ENCODE measurements at places on chromosomes 16 and 17.

- H3K36me3 ChIP-seq, result no peaks in the 10 kb centered on the region
- no peaks in the 10 kb centered on the region for H3K27me3 ChIP-seq
- DNase-seq, result peak; percentile 41
- peaks cover 46% of the 10 kb centered on the region for H3K4me1 ChIP-seq
Measured at GRCh38 chr17:76707985-76708807, 2.6 kb downstream of the MXRA7 start.

GRCh38 chr16:73076324-73076810, 28.4 kb upstream of the ZFHX3 start:
- H3K36me3 ChIP-seq, result no peaks in the 10 kb centered on the region
- H3K4me3 ChIP-seq, result no peak overlapping the region
- 0 out of 3 replicates have a peak, but pooled peaks cover 8% of the 10 kb centered on the region for H3K27me3 ChIP-seq
- no peak overlapping the region for H3K27ac ChIP-seq
- no peak for DNase-seq
- H3K4me1 ChIP-seq, result peaks cover 8% of the 10 kb centered on the region

DNA sequence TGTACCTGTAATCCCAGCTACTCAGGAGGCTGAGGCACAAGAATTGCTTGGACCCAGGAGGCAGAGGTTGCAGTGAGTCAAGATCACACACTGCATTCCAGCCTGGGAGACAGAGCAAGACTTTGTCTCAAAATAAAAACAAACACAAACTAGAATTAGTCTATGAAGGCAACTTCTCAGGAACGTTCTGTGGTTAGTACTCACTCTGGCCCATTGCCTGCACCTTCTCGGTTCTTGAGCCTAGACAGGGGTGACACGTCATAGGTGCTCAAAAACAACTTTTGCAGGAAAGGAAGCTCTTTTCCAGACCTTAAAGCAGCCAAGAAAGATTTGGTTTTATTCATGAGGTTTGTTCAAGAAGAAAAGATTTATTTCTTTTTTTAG, 22.3 kb upstream of the CNOT1 start:
- H3K36me3 ChIP-seq, result no peaks in the 10 kb centered on the region
- no peak overlapping the region for H3K27ac ChIP-seq
- H3K4me3 ChIP-seq, result no peak overlapping the region
- no peak for DNase-seq
- H3K27me3 ChIP-seq, result no peaks in the 10 kb centered on the region
- peaks cover 69% of the 10 kb centered on the region for H3K4me1 ChIP-seq

- H3K36me3 ChIP-seq, result no peaks in the 10 kb centered on the region
- H3K27ac ChIP-seq, result no peak overlapping the region
Measured at GRCh38 chr16:27824786-27825185, 238.7 kb downstream of the GSG1L start.

DNA sequence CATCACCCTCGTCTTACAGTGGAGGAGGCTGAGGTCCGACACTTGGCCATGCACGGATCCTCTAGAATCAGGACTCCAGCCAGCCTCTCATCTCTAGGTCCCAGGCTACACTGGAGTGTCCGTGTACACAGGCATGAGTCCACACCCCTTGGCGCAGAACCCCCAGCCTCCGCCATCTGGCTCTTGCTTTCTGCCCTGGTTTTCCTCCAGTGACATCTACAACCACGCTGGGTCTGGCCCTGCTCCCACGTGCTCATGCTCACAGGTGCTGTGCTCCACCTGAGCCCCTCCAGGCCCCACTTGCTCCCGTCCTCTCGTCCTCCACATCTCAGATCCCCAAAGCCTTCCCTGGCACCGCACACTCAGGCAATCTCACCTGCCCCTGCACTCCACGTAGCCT, 260.8 kb downstream of the ENGASE start:
- peaks cover 86% of the 10 kb centered on the region for H3K27me3 ChIP-seq
- no peak overlapping the region for H3K4me3 ChIP-seq
- H3K27ac ChIP-seq, result no peak overlapping the region
- no peaks in the 10 kb centered on the region for H3K4me1 ChIP-seq
- no peak for DNase-seq
- H3K36me3 ChIP-seq, result no peaks in the 10 kb centered on the region

- H3K4me3 ChIP-seq, result no peak overlapping the region
- H3K36me3 ChIP-seq, result no peaks in the 10 kb centered on the region
- H3K27me3 ChIP-seq, result no peaks in the 10 kb centered on the region
- DNase-seq, result no peak
Measured at GRCh38 chr17:6948562-6948961, 47.3 kb upstream of the ALOX12 start.

DNA sequence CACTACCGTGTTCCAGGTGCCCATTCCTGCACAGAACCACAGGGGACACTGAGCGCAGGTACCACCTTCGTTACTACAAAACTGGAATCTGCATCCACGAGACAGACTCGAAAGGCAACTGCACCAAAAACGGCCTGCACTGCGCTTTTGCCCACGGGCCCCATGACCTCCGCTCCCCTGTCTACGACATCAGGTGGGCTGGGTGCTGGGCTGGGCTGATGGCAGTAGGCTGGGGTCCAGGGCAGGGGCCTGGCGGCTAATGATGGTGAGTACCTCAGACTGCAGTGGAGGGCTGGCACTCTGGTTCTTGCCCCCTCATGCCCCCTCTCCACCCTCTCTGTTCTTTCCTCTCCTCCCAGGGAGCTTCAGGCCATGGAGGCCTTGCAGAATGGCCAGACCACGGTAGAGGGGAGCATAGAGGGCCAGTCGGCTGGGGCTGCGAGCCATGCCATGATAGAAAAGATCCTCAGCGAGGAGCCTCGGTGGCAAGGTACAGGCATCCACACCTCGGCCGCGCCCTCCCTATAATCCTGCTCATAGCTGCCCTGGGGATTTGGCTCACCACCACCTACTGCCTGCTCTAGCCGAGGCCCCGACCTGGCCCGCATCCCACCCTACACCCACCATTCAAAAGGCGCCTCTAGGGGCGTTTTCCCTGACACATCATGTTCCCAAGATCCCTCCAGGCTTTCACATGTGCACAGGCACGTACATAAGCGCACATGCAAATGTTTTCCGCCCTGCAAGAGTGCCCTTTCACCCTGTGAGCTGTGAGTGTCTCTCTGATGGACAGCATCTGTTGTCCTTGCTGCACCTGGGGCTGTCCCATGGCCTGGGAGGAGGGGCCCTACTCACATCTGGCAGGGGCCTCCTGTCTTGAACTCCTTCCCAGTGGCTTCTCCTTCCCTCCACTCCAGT, 27.7 kb downstream of the UNK start:
- H3K4me3 ChIP-seq, result no peak overlapping the region
- H3K27ac ChIP-seq, result no peak overlapping the region
- H3K27me3 ChIP-seq, result no peaks in the 10 kb centered on the region
- no peak for DNase-seq
- H3K36me3 ChIP-seq, result peaks cover 81% of the 10 kb centered on the region

GRCh38 chr16:62035115-62036092, 834 bp downstream of the CDH8 start:
- H3K27ac ChIP-seq, result no peak overlapping the region
- no peaks in the 10 kb centered on the region for H3K27me3 ChIP-seq
- H3K4me1 ChIP-seq, result no peaks in the 10 kb centered on the region
- H3K4me3 ChIP-seq, result no peak overlapping the region

- peak overlapping the region; percentile 75 for H3K4me3 ChIP-seq
- H3K27me3 ChIP-seq, result peaks cover 17% of the 10 kb centered on the region
- H3K27ac ChIP-seq, result no peak overlapping the region
- DNase-seq, result peak; percentile 77
Measured at GRCh38 chr17:5500589-5501391, 14.4 kb downstream of the MIS12 start.

GRCh38 chr17:38605841-38606645, at the start of gene SRCIN1:
Gene SRCIN1, minus strand, starts transcription at chr17:38605952. Its CDS starts 247 bp downstream, at chr17:38605705.
- no peaks in the 10 kb centered on the region for H3K27me3 ChIP-seq
- peak within 1 kb of the TSS; percentile 88 for H3K27ac ChIP-seq
- peaks cover 89% of the 10 kb centered on the region for H3K4me1 ChIP-seq
- no peaks in the 10 kb centered on the region for H3K36me3 ChIP-seq
- peak within 1 kb of the TSS; percentile 84 for H3K4me3 ChIP-seq

- H3K27me3 ChIP-seq, result peaks cover 3% of the 10 kb centered on the region
- H3K4me3 ChIP-seq, result no peak overlapping the region
- H3K36me3 ChIP-seq, result no peaks in the 10 kb centered on the region
- DNase-seq, result no peak
- H3K27ac ChIP-seq, result no peak overlapping the region
Measured at GRCh38 chr16:83843657-83844056, 35.9 kb downstream of the HSBP1 start.

DNA sequence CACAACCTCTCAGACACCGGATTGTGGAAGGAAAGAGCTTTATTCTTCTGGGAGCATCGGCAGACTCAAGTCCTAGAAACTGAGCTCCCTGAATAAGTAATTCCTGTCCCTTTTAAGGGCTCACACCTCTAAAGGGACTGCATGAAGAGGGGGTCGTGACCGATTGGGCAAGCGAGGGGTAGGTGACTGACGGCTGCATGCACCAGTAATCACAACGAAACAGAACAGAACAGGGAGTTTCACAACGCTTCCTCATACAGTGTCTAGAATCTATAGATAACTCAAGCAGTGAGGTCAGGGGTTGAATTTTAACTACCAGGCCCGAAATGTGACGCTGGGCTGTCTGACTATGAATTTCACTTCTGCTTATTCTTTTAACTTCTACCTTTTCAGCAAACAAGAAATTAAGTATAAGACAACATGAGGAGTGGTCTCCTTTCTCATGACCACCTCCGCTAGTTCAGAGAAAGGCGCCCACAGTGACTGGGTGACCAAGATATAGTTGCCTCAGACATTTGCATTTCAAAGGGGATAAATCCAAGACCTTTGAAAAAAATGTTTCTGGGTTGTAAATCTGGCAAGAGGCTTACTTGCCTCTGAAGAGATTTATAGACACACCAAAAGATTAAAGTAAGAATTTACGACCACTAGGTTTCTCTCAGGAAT, 88.4 kb upstream of the ATF7IP2 start:
- H3K4me3 ChIP-seq, result peak overlapping the region; percentile 41
- H3K27ac ChIP-seq, result peak overlapping the region; percentile 26
- no peaks in the 10 kb centered on the region for H3K27me3 ChIP-seq
- peaks cover 44% of the 10 kb centered on the region for H3K4me1 ChIP-seq

DNA sequence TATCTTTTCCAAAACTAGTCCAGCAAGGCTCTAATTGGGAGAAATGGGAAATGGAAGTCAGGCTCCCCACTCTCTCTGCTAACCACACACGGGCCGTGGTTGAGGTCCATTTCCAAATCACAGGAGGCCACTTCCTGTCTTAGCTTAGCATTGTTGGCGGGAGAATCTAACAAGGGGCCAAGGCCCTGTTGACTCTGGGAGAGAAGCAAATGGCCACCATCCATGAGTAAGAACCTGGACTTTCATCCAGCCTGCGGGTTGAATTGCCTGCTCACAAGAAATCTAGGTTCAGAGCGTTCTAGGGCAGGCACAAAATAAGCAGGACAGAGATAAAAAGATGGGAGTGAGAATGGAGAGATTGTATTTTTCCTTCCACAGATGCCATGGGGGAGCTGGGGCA, 5.7 kb downstream of the FAM20A start:
- no peaks in the 10 kb centered on the region for H3K36me3 ChIP-seq
- H3K4me3 ChIP-seq, result no peak overlapping the region
- no peak overlapping the region for H3K27ac ChIP-seq
- no peaks in the 10 kb centered on the region for H3K27me3 ChIP-seq
- no peak for DNase-seq
- H3K4me1 ChIP-seq, result peaks cover 50% of the 10 kb centered on the region

GRCh38 chr17:62995377-62995885, 29.4 kb downstream of the TANC2 start:
- no peaks in the 10 kb centered on the region for H3K27me3 ChIP-seq
- H3K4me1 ChIP-seq, result no peaks in the 10 kb centered on the region
- DNase-seq, result peak; percentile 20
- no peaks in the 10 kb centered on the region for H3K36me3 ChIP-seq
- H3K27ac ChIP-seq, result no peak overlapping the region

- no peaks in the 10 kb centered on the region for H3K27me3 ChIP-seq
- no peak overlapping the region for H3K27ac ChIP-seq
- no peaks in the 10 kb centered on the region for H3K36me3 ChIP-seq
- H3K4me3 ChIP-seq, result peak overlapping the region; percentile 3
Measured at GRCh38 chr16:4548124-4548523, 8.0 kb upstream of the C16orf96 start.

DNA sequence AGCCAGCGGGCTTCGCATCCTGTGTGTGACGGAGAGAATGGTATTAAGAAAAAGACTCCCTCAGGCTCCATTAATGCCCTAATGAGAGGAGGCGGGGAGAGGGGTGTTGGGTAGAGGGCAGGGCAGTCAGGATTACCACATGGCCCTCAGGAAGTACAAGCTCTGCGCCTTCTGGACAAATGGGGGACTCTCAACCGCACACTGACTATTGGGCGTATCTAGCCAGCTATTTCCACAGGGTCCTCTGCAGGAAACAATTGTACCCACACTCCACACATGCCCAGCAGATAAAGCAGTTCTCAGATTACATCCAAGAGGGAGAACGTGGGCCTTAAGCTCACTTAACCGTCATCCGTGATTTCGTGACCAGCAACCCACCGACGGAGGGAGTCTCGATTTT, 14.7 kb downstream of the NXN start:
- no peak overlapping the region for H3K4me3 ChIP-seq
- no peak overlapping the region for H3K27ac ChIP-seq
- peaks cover 4% of the 10 kb centered on the region for H3K36me3 ChIP-seq
- peaks cover 8% of the 10 kb centered on the region for H3K4me1 ChIP-seq

DNA sequence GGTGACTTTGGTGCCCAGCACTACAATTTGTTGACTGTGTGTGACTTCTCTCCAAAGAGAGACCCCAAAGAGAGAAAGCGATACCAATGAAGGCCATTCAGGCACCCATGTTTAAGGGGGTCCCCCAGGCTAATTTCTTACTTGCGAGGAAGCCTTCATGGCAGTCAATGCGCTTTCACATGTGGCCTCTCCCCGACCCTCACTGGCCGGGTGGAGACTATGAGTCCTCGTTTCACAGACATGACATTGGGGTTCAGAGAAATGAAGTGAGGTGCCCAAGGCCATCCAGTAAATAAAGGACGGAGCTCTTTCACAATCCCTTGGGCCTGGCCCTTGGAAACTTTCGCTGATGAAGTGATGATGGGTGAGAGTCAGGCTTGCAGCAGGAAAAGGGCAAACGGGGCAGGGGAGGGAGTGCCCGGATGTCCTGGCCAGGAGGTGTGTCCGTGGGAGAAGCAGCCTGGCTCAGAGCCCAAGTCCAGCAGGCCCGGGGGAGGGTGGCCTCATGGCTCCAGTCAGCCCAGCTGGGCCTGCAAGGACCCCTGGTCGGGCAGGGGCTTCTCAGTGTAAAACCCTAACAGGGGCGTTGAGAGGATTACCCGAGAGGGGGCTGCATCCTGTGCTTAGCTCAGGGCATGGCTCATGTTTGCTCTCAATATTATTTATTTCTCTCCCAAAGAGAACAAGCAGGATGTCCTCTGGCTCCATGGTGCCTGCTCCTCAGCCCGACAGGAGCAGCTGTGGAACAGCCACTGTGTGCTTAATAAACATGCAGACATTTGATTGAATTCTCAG, 14.7 kb downstream of the TBX2 start:
- H3K27ac ChIP-seq, result no peak overlapping the region
- H3K4me1 ChIP-seq, result peaks cover 66% of the 10 kb centered on the region
- H3K27me3 ChIP-seq, result no peaks in the 10 kb centered on the region
- no peaks in the 10 kb centered on the region for H3K36me3 ChIP-seq
- H3K4me3 ChIP-seq, result no peak overlapping the region

DNA sequence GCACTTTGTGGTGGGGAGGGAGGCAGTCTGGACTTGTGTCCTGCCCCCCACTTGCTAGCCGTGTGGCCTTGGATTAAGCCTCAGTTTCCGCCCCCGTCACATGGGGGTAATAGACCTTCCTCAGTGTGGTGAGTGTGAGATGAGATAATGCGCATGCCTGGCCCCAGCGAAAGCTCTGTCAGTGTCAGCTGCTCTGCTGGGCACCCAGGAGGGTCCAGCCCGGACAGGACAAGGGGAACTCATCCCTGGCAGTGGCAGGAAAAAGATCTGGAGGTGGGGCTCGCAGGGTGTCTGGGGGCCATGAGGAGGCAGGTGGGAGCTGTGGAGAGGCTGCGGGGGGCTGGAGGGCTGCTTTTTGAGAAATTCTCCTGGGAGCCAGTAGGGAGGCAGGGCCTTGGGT, 63.5 kb downstream of the SRCIN1 start:
- H3K4me1 ChIP-seq, result peaks cover 16% of the 10 kb centered on the region
- peaks cover 39% of the 10 kb centered on the region for H3K27me3 ChIP-seq
- no peak overlapping the region for H3K4me3 ChIP-seq
- DNase-seq, result no peak
